ENCODE measurements at places on chromosomes 7 and 10.

DNA sequence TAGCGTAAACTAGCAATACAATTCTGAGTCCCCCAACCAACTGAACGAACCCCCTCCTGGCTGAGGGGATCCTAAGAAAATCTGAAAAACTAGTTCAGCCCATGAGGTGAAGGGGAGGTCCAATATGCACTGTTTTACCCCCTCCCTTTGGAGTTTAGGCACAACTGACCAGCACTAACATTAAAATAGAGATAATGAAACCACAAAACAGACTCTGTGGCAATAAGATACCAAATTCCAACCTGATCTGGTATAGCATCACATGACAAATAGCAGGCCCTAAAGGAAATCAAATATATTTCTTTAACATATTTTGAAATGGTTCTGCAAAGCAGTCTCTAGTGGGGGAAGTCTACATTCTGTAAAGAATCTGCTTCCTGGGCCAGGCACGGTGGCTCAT is 522.5 kb downstream of the TYW1 start:
- DNase-seq: no peak

GRCh38 chr7:48426966-48427555 is 255.8 kb downstream of the ABCA13 start:
- DNase-seq: no peak

DNA sequence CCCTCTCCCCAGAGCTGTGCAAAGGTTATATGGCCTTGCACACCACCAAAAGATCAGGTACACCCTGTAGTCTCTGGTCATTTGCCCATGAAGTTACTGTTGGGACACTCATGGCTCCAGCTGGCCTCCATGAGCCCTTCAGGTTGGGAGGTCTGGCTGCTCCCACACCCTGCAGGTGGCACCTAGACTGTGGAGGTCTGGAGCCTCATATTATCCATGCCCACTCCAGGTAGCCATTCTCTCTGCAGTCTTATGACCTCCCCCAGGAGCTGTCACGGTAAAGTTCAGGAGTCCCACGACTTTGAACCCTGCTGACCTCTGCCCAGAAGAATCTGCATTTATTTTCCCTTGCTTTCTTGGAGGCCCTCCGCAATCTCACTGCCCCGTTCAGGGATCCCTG is 39.2 kb upstream of the GAD2 start:
- DNase-seq: no peak

- no peak for DNase-seq
These were observed 22.5 kb downstream of the SYPL1 start for GRCh38 chr7:106089647-106090046.

DNA sequence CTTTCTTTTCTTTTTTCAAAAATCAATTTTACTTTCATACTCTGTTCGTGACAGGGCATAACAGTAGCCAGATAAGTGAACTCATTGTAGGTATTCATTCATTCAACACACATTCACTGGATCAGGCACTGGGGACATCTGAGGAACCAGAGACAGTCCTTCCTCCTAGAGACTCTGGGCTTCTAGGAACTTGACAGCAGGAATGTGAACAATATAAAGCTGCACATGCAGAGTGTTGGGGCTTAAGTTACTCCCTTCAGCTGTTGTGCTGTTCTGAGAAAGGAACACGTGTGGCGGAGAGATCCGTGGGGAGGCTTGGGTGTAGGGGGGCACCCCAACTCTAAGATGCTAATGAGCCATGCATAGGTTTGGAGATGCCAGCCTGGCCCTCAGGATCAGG is 120.4 kb downstream of the PKD1L1 start:
- no peak for DNase-seq

- DNase-seq: no peak
These were observed 51.4 kb downstream of the HECW1 start for GRCh38 chr7:43163885-43164284.

DNA sequence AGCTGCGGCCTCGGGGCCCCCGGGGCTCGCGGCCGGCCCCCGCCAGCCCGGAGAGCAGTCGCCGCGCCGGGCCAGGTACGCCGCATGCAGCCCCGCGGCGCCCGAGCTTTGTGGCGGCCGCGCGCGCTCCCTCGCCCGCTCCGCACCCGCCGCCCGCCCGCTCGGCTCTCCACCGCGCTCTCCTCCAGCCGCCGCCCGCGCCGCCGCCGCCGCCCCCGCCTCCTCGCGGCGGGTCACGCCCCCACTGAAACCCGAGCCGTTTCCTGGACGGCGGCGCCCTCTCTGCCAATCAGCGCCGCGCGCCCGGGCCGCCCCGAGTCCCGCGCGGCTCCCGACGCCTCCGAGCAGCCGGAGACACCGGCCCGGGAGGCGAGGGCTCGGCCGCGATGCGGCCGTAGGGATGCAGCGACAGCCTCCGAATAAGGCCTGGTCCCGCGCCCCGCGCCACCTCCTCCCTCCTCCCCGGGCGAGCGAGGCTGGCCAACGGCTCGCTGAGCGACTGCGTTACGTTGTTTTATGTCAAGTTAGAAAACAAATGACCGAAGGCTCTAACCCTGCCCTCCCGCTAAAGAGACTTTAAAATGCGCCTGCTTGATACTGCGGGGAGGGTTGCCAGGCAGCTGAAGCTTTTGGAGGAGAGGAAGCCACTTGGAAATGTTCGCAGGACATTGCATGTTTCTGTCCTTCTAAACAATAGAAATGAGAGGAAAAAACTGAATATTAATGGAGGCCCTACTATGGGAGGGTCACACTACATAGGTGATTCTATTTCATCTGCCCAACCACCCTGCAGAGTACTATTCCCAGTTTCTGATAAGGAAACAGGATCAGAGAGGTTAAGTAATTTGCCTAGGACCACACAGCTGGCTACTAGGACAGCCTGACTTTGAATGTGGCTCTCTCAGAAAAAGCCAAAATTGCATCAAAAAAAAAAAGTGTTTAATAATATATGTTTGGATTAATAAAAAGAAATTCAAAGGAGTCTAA is at the start of gene FGFR2:
TSS of gene FGFR2 (minus strand) at position 182 of the 987 bp plus-strand sequence. CDS start 4,627 bp downstream, outside the sequence.
- no peak for DNase-seq

DNA sequence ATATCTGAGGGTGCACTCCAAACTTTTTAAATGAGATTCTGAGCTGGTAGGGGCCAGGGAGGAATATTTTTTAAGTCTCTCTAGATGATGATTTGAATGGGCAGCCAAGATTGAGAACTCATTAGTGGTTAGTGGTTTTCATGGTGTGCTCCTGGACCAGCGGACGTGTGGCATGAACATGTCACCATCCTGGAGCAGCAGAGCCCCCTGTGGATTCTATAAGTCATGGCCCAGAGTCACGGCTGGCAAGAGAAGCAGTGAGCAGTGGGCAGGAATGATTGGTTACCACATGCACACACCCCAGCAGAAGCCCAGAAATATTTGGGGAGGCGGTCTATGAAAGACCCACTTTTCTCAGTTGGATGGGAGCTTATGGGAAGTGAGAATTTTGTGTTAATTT is 21.2 kb upstream of the UCN3 start:
- DNase-seq: peak; percentile 41

- no peak for DNase-seq
These were observed 478.4 kb downstream of the ARL4A start for GRCh38 chr7:13165854-13166253.

DNA sequence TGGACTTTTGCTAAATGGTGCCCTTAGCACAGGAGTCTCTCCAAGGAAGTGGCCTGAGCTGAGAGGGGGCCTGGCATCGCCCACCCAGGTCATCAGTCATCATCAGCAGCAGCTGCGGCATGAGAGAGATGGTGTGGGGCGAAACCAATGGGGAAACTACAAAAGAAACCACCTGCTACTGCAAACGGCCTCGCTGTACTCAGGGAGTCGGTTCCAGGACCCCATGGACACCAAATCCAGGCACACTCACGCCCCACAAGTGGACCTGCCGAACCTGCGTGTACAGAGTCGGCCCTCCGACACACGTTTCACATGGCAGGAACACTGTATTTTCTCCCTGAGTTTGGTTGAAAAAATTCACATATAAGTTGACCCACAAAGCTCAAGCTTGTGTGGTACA is 37.8 kb downstream of the DIP2C start:
- no peak for DNase-seq

DNA sequence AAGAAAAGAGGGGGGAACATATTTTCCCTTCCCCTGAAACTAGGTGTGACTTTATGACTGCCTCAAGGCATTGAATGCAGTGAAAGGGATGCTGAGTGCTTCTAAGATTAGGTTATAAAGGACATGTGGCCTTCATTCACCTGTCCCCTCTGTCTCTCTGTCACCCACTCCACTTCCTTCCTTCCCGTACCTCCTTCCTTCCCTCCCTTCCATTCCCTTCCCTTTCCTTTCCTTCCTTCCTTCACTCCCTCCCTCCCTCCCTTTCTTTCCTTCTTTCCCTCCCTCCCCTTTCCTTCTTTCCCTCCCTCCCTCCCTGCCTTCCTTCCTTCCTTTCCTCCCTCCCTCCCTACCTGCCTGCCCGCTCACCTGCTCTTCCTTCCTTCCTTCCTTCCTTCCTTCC is 4.5 kb upstream of the ZKSCAN1 start:
- no peak for DNase-seq

- no peak for DNase-seq
These were observed 71.7 kb downstream of the NRBF2 start for GRCh38 chr10:63204667-63205391.

Data from suppressor macrophage treated with lipopolysaccharide for 1 hour (primary cell).